ENCODE measurements at places on chromosomes 11 and 22.

DNA sequence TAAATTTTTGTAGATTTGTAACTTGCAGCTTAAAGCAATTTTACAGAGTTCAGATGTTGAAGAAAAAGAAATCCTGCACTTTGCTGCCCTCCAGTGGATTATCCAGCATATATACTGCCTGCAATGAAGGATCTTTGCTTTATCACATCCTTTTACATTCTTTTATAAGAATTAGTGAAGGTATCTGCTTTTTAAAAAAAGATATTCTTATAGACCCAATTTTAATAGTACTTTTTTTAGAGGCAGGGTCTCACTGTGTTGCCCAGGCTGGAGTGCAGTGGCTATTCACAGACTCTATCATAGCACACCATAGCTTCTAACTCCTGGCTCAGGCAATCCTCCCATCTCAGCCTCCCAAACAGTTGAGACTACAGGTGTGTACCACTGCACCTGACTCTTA, 60.7 kb downstream of the TTC17 start:
- no peak for DNase-seq

GRCh38 chr11:83537131-83537610, 251.0 kb upstream of the CCDC90B start:
- DNase-seq, result no peak

DNA sequence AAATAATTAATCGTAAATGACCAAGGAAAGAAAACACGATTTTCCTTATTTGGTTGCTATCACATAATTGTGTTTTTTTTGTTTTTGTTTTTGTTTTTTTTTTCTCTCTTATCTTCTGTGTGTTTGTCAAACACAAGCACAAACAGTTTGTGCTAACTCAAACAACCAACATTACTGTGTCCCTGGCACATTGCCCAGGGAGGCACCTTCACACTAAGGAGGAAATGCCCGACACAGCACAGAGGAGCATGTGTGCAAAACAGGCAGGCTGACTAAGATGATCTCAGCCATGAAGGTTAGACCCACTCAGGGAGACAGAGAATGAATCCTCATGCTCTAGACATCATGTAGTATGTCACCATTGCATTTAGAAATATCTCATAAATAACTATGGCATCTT, 130.1 kb downstream of the SOX6 start:
- DNase-seq, result no peak

DNA sequence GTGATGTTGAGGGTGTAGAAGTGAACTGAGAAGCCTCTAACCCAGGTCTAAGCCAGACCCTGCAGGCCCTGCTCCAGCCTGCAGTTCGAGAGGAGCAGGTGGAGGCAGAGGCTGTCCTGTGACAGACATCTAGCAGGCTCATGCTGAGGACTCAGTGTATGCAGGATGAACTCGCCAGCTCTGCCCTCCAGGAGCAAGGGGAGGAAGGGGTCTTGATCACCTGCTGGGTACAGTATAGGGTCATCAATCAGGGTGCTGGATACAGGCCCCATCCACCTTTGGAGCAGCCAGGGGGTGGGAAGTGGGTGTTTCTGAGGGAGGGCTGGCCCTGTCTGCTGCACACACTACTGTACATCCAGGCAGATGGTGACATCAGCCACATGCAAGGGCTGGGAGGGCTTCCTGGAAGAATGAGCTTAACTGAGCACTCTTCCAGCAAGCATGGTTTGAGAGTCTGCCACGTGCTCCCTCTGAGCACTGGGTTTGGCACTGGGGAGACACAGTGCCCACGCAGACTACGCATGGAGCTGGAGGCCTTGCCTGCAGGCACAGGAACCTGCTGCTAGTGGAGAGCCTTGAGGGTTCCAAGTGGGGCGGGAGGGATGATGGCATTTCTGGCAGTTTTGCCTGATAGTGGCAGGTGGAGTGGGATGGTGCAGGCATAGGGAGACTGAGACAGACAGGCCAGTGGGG, 9.2 kb downstream of the MAPK8IP1 start:
- no peak for DNase-seq

DNA sequence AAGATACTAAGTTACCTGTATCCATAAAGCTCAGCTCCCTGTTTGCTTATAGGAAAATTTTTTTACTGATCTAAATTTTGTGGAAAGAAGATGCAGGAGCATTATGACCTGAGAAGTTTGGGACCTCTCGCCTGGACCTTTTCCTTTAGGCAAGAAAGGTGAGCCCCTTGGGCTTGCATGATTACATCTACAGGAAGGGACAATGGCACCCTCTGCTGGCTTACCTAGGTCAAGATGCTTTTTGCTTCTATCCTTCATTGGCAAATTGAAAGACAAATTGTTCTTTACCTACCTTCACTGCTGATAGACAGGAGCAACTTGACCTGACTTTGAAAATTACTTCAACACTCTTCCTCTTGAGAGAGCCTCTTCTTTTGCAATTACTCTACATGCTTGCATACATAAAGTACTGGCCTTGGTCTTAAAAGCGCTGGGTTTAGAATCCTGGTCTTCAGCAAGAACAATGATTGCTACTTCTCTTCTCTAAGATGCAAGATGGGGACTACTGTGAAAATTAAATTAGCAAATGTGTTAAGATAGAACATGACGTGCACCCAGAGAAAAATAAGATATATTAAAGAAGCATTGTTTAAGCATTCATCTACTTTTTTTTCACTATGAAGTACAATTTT, 147.2 kb downstream of the TRPC6 start:
- no peak for DNase-seq

DNA sequence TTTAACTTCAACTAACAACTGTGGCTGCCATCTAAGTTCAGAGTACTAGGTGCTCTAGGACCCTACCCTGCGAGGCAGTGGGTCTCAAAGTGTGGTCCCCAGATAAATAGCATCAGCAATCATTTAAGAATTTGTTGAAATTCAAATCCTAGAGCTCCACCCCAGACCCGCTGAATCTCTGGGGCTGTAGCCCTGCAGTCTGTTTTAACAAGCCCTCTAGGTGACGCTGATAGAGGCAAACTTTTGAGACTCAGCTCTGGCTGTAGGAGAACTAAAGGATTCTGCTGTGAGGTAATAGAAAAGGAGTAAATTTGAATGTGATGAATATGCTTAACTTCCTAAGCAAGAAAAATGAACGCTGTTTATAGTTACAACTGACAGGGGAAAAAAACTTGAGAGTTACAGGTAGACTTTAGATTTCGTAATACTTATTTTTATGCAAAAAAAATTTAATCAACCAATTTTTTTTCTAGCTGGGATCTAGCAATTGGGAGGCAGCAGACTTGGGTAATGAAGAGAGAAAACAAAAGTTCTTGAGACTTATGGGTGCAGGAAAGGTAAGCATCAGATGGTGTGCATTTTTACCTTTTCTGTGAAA, 5.8 kb downstream of the C11orf58 start:
- DNase-seq, result no peak

GRCh38 chr11:113673550-113674396, 32.3 kb downstream of the TMPRSS5 start:
- DNase-seq, result no peak

- no peak for DNase-seq
Measured at GRCh38 chr11:118928870-118929500, 3.3 kb upstream of the BCL9L start.

- no peak for DNase-seq
Measured at GRCh38 chr22:46471901-46472721, 65.3 kb downstream of the CELSR1 start.

- no peak for DNase-seq
Measured at GRCh38 chr22:30858976-30859713, 109.4 kb downstream of the MORC2 start.

DNA sequence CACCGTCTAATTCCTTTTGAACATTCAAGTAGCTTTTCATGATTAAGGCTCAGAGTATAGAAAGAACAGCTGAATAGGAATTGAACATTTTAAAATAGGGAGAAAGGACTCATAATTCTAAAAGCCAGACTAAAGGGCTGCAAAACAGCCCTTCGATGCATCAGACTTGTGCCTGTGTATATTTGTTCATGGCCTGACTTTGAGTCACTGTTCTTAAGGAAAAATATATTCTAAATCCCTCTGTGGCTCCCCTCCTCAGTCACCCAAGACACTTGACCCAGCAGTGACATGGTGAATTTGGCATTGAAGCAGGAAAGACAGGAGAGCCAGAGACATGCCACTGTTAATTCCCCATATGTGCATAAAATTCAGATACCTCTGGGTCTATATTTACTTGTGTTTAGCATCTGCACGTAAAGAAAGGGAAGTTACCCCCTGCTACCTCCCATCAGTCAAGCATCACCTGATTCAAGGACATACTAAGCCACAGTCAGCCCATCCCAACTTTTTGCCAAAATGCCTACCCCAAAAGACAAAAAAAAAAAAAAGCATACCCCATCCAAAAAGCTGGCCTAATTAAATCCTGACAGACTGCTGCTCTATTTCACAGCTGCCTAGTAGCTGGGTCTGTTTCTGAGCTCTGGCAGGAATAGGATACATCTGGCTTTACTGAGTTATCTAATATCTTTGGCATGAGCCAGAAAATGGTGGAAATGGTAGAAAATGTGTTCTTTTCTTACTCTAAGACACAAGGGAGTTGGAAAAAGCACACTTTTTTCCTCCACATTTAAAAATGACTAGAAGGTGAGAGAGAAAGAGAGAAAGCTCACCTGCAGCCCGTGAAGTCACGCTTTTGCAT, 93.5 kb downstream of the COMMD9 start:
- DNase-seq, result no peak

- DNase-seq, result no peak
Measured at GRCh38 chr11:106276859-106277436, 199.5 kb downstream of the AASDHPPT start.

- DNase-seq, result no peak
Measured at GRCh38 chr11:95829580-95830259, 39.4 kb downstream of the CEP57 start.

- DNase-seq, result no peak
Measured at GRCh38 chr11:96967616-96968015, 577.8 kb downstream of the JRKL start.

- DNase-seq, result no peak
Measured at GRCh38 chr11:72520815-72521214, 86.5 kb upstream of the CLPB start.

- no peak for DNase-seq
Measured at GRCh38 chr22:35835998-35836691, 118.5 kb downstream of the APOL5 start.

DNA sequence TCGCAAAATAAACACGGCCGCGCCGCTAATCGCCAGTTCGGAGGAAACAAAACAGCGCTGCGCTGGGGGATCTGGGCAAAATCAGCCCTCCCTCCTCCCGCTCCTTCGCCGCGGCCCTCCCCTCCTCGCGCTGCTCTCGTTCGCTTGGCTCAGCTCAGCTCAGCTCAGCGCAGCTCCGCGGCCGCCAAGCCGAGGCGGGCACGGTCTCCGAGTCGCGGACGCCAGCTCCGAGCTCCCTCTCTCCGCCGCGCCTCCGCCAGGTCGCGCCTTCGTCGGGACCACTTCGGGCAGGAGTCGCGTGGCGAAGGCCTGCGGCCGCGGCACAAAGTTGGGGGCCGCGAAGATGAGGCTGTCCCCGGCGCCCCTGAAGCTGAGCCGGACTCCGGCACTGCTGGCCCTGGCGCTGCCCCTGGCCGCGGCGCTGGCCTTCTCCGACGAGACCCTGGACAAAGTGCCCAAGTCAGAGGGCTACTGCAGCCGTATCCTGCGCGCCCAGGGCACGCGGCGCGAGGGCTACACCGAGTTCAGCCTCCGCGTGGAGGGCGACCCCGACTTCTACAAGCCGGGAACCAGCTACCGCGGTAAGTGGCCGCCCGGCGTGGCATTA, at the start of gene SPON1:
Gene SPON1, plus strand, starts transcription at position 162 of the 607 bp plus-strand sequence. Its CDS starts 182 bp downstream, at position 344.
- no peak for DNase-seq

DNA sequence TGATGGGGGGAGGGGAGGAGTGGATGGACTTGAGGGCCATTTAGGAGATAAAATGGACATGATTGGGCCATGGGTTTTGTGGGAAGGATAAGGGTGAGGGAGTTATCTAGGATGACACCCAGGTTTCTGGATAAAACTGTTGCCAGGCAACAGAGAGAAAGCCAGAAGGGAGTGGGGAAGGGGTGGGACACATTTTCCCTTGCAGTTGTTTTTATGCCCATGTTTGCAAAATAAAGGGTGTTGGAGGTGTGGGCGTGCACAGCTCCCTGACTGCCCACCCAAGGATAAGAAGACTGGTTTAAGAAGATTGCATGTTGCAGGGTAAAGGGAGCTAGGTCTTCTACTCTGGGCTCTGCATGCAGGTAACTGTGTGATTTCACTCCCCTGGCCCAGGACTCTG, 18.3 kb upstream of the YWHAH start:
- no peak for DNase-seq

DNA sequence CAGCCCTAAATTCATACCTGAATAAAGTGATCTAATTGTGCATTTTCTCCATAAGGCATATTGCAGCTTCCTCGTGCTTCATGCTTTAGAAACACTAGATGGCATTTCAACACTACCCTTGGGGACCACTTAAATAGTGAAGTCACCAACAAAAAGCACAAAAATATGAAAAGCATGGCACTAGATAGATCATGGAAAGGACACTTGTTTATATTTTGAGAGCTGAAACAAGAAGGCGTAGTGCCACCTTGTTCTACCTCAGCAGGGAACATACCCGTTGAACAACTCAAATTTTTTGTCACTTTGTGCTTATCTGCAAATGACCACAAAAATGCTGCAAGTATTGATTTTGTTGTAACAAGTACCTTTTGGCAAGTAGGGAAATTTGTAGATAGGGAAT, 8.6 kb downstream of the TBCEL start:
- no peak for DNase-seq

GRCh38 chr22:17477391-17477833, 85.9 kb upstream of the SLC25A18 start:
- DNase-seq, result no peak

GRCh38 chr11:117005758-117006157, 92.5 kb downstream of the SIK3 start:
- DNase-seq, result no peak

- DNase-seq, result no peak
Measured at GRCh38 chr11:22343371-22344032, 5.3 kb downstream of the SLC17A6 start.

DNA sequence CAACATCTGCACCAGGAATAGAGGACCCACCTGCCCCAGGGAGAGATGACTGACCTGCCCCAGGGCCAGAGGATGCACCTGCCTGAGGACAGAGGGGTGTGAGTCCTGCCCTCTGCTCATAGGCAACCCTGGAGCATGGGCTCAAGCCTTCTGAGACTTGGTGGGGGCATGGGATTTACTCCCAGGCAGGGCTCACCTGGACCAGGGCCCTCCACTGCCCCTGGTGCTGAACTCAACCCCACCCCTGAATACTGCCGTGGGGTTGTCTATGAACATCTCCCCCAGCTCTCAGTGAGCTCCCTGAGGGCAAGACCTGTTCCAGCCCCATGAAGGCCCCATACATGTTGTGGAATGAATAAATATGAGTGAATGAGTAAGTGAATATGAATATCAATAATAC, 33.8 kb upstream of the MUC5AC start:
- no peak for DNase-seq

- no peak for DNase-seq
Measured at GRCh38 chr22:40213478-40213877, 35.8 kb downstream of the TNRC6B start.

- DNase-seq, result no peak
Measured at GRCh38 chr22:40594346-40594745, 42.2 kb downstream of the MRTFA start.
